ENCODE measurements at places on chromosomes 11 and 22.

DNA sequence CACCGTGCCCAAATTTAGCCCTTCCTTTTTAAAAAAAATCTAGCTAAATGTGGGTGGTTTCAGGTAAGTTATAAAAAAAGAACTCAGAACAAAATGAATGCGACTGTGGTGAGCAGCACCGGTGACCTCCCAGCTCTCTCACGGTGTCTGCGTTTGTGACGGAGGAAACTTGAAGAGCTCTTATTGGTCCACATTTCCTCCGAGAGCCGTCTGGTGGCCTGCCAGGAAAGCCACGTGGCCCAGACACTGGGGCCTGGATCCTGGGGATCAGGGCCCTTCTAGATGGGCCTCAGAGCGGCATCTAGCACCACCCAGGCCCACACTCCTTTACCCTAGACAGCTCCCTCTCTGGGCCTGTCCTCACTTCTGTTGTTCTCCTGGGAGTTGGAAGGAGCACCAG, 39.5 kb downstream of the B3GAT1 start:
- DNase-seq, result no peak

DNA sequence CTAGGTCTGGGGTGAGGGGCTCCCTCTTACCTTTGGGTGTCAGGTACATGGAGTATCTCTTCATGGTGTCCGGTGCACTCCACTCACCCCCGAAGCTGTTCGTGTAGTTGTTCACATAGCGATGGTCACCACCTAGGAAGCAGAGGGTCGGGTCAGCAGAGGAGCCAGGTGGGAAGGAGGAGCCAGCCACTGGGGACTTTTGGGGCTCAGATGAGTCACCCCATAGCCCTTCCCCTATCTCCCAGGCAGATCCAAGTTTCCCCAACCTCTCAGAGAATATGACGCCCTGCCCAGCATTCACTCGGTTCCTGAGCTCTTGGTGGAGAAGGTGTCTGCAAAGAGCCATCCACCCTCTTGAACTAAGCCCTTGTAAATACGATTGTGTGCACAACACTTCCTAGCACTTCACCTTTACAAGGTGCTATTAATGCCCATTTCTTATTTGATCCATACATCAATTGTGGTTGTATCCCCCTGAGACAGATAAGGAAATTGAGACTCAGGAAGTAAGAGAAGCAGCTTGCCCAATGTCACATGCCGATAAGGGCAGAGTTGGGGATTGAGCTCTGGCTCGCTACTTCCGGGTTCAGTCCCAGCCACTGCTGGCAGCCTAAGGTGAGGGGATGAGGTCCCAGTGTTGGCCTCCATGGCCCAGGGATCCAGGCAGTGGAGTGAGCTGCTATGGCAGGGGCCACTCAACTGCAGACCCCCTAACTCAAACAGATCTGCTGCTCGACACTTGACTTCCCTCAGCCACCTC, 14.8 kb downstream of the TRIM29 start:
- no peak for DNase-seq

GRCh38 chr11:65420979-65421793, 1.4 kb upstream of the NEAT1 start:
- DNase-seq, result peak; percentile 83

DNA sequence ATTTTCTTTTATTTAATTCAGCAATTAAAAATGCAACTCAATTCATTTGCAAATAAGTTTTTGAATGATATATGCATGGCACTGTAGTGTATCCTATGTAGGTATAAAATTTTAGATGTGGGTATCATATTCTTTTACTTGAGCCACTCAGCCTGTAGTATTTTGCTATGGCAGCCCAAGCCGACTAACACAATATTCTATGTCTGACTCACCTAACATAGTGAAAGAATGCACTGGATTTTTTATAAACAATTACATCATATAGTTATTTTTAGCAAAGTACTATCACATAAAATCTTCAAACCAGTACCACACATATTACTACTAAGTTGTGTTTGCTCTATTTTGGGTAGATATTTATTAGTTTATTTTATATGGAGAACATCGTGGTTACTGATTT, 21.9 kb upstream of the GRIA4 start:
- no peak for DNase-seq

DNA sequence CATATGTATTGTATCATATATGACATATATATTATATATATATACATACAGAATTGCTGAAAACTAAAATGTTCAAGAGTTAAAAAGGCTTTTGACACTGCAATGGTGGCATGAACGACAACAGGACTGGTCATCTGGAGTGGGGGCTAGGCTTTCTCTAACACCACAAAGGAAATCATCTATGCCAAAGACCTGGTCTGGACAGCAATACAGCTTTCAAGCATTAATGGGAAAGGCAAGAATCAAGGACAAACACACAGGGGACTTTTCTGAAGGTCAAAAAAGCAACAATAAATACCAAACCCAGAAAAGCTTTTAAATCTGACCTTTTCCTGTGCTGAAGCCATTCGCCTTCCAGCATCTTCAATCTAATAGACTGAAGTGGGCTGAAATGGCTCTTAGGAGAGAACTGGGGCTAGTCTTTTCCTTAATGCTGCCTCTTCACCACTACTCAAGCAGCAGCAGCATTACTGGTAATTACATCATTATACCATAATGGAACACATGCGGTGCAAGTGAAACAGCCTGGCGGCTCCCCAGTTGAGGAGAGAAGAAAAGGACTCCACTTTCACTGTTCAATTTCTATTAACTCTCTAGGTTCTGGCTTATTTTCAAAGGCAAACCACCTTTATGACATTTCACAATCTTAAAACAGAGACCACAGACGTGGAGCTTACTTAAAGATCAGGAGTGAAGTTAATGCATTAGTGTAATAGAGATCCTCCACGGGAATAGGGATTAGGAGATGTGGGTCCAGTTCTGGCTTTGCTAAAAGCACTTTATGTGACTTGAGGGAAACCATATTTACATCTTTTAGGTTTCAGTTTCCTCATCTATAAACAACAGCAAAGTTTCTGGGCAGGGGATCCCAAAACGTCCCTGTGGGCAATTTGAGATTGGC, 63.0 kb downstream of the GAB2 start:
- no peak for DNase-seq

GRCh38 chr11:2136209-2136951, 2.8 kb downstream of the IGF2 start:
- no peak for DNase-seq

DNA sequence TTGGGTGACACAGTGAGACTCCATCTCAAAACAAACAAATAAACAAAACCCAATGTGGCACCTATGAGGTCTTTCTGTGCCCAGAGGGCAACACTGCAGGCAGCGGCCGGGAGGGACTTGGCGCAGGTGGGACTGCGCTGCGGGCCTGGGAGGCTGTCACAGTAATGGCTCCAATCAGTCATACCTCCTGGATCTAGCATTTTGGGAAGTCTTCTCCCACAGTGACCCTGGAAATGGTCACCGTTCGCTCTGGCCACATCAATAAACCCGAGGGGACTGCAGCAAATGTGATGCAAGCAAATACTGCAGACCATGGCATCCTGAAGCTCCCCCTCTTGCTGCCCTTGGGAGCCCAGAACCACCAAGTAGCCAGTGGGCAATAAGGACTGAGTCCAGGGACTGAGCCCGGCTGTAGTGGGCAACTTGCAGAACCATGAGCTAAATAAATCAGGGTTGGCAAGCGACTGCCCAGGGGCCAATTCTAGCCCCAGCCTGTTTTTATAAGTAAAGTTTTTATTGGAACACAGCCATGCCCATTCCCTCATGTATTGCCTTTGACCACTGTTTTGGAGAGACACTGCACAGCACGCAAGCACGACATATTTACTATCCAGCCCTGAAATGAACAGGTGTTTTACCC, 15.4 kb downstream of the SHANK2 start:
- no peak for DNase-seq

GRCh38 chr22:50061141-50061823, 3.2 kb upstream of the TTLL8 start:
- DNase-seq, result no peak

GRCh38 chr22:37192741-37193140, 4.7 kb upstream of the C1QTNF6 start:
- DNase-seq, result no peak

- no peak for DNase-seq
Observed at GRCh38 chr11:76462317-76462716, 17.5 kb downstream of the EMSY start.

- no peak for DNase-seq
Observed at GRCh38 chr11:134515081-134515960, 103.3 kb upstream of the B3GAT1 start.

DNA sequence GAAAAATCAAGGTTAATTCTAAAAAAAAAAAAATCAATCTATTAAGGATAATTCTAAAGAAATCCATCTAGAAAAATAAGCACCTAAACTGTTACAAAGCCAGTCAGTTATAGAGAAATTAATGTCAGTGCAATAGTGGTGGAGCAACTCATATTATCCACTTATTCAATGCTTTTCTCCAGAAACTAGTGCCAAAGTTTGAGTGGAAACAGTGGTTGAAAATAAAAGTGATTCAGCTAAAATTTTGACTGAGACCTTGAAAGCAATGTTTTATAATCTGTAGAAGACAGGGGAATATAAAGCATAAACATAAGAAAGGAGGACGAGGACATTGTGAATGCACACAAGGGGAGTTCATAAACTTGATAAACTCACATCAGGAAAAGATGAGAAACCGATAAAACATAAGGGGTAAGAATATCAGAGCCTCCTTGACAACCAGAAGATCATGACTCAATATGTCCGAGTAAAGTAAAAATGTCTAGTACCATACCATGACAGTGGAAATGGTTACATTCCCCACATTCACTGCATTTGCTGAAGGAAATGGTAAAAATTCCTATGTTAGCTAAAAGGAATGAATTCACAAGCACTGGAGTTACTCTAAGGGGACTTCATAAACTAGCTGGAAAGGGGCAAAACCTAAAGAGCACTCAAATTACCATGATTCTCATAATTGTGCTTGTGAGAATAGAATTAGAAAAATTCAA, 58.7 kb upstream of the SLC5A12 start:
- DNase-seq, result no peak

- no peak for DNase-seq
Observed at GRCh38 chr22:22344430-22344829, 99.8 kb downstream of the VPREB1 start.
